Left kidney (tissue), 8 donors: ENCODE measurements at places on chromosomes 13 and 19. TPM values are rescaled to one million over a fixed set of nuclear protein-coding genes. Genes with fewer than 3 reads are reported as not detected.

PSG1 gene
- not detected for polyA plus RNA-seq

RAB3D gene
- 15.2 TPM for polyA plus RNA-seq

ZNF17 gene
- polyA plus RNA-seq = 17.7 TPM

TPRX1 gene
- polyA plus RNA-seq = not detected

PLEKHA4 gene
- 23.1 TPM for polyA plus RNA-seq
